ENCODE measurements at places on chromosomes 5 and 9.

DNA sequence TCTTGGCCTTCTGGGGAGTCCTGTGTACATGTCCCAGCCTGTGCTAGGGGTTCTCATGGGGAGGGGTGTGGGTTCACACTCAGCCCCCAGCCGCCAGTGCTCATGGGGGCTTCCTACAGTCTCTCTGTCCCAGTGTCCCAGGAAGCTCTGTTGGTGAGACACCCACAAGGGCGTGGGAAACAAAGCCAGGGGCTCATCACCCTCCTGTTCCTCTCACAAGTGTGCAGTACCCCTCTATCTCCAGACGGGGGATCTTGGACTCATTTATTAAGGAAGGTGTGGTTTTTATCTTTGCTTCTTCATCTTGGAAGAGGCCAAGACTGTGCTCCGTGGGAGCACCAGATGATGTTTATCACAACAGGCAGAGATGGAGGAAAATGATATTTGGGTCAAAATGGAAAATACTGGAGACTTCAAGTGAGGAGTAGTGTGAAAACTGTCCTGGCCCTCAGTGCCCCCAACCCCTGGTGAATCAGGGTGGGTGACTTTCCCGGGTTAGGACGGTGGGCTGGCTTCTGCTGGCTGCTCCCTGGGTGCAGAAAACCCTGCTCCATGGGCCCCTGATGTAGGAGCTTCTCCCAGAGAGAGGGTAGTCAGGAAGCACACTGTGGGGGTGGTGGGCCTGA, 15.2 kb downstream of the TMEM171 start:
- no peak for DNase-seq

DNA sequence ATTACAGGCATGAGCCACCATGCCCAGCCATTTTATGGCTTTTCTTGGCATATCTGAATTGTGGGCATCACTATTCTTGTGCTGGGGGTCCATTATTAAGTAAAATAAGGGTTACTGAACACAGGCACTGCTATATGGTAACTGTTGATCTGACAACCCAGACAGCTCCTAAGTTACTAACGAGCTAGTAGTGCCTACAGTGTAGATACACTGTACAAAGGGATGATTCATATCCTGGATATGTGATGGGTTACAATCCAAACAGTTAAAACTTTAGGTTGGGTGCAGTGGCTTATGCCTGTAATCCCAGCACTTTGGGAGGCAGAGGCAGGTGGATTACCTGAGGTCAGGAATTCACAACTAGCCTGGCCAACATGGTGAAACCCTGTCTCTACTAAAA, 4.3 kb downstream of the CD14 start:
- DNase-seq: no peak

DNA sequence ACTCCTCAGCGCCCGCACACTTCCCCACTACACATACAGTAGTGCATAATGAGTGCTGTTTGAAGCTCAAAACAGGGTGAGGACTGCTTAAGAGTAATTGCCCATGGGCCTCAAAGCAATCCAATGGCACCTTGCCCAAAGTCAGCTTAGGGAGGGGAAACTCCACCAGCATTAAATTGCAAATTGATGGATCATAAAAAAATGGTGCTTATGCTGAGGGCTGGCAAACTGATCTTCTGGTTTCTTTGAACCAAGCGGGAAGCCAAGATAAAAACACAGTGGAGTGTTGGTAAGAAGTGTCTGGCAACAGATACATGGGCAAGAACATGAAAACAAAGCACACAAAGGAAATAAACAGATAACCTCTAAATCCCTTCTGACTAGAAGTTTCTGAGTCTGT, 28.0 kb downstream of the TLE1 start:
- no peak for DNase-seq

GRCh38 chr9:20197976-20198685, 409.3 kb upstream of the SLC24A2 start:
- no peak for DNase-seq

DNA sequence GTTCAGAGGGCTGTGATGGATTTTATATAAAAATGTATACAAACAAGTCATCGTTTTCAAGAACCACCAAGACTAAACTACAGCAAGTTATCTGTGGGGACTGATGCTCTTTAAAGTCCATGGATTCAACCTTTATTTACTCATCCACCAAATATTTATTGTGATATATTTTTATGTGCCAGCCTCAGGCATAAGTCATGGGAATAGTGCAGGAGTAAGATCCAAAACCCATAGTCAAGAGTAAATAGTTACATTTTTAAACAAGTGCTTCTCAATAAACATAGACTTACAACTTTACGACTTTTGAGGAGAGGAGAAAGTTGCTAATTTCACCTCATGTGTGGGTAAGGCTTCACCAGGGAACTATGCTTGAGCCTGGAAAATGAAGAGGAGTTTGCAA, 24.6 kb downstream of the MACIR start:
- DNase-seq: no peak

- DNase-seq: no peak
Observed at GRCh38 chr9:74125941-74126340, 371.2 kb upstream of the RORB start.

- no peak for DNase-seq
Observed at GRCh38 chr5:151405334-151406160, 41.9 kb upstream of the SLC36A1 start.

GRCh38 chr9:115629879-115630840, 512.2 kb upstream of the TNC start:
- no peak for DNase-seq

GRCh38 chr9:113887436-113887835, 11.3 kb downstream of the ZNF618 start:
- no peak for DNase-seq

- no peak for DNase-seq
Observed at GRCh38 chr5:115132465-115132864, 37.2 kb downstream of the TRIM36 start.

- DNase-seq: no peak
Observed at GRCh38 chr5:132658381-132659302, 669 bp downstream of the IL13 start.

- no peak for DNase-seq
Observed at GRCh38 chr5:86376214-86376613, 241.5 kb upstream of the COX7C start.

DNA sequence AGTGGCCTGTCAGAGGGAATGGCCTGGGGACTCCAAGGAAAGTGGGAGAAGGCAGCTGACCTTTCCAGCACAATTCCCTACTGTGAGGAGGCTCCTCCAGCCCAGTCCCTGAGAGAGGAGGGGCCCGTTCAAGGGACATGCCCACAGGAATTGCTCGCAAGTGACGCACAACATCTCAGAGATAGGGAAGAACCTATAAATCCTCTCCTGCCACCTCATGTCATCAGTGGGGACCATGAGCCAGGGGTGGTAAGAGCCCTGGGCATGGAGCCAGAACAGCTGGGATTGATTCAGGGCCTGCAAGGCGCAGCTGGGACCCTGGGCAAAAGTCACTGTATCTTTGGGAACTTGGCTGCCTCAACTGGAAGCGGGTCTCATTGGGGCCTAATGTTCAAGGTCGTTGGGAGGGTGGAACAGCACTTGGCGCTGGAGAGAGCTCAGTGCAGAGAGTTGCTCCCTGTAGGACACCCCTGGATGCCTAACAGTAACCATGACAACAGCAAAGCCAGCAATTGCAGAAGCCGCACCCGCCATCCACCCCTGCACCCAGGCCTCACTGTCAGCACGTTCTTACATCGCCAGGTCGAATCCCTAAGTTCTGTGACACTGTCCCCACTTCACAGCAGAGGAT, 41.3 kb upstream of the ORM1 start:
- DNase-seq: no peak

DNA sequence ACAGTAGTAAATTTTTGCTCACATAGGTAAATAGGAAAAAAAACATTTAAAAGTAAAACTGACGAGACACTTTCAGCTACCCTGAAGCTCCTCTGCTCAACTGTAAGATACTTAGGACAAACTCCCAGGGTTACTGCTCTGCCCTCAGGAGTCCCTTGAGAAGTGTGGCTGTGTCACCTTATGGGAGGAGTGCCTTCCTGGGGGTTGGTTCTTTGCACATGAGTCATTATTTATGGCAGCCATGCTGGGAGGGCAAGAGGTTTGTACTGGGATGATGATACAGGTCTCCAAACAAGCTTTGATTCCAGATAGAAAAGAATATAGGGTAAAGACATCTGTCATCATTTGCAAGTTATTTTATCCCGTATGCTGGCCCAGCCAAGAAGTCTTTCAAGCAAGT, 45.9 kb downstream of the TTC1 start:
- DNase-seq: no peak

DNA sequence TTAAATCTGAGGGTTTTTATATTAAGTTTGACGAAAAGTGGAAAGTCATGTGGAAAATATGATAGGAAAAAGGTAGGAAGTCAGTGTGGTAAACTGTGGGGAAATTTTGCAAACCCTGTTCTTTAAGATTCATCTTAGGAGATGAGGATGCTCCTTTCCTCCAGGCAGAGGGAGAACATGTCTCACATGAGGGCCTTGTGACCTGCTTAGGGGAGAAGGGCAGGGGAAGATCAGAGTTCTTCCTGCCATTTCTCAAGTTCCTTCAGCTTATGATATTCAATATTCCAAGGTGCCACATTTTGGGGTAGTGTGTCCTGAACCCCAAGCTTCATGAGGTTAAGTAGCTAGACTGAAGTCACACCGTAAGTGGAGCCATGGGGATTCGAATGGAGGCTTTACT, 53.7 kb downstream of the MAPKAP1 start:
- no peak for DNase-seq

DNA sequence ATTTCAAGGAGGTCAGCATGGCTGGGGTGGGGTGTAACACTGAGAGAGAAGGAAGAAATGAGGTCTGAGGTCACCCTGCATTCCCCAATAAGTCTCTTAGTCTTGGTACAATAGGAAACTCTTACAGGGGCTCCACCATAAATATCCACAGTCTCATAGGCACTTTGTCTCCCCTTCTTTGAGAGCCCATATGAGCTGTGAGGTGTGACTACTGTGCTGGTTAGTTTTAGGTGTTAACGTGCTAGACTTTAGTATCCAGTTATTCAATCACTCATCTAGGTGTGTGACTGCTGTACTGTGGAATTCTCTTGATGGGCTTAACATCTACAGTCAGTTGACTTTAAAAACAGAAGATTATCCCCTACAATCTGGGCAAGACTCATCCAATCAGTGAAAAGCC, 378.1 kb upstream of the RFX3 start:
- no peak for DNase-seq

DNA sequence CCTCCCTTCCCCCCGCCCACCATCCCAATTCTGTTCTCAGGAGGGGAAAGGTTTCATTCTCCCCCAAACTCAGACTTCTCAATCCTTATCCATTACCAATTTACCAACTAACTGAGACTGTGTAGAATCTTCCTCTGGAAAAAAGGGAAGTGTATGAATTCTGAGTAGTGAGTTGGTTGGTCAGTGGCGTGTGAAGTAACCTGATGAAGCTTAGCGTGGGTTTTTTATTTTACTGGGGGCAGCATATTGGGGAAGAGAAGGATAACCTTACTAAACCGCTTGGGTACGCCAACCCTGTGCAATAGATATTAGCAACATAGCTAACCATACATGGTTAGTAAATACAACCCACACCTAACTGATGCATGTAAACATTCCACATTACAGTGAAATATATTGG, 1.1 kb upstream of the DNAJC21 start:
- no peak for DNase-seq

DNA sequence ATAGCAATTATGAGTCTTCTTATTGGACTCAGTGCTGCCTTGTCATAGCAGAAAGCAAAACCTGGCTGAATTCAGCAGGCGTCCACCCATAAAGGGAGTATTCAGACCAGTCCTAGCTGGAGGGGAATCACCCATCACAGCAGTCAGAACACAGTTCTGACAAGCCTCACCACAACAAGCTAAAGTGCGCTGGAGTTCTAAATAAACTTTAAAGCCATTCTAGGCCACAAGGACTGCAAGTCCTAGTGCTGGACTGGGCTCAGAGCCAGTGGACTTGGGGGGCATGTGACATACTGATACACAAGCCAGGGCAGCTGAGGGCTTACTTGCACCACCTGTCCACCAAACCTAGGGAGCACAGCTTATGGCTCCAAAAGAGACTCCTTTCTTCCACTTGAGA, 115.3 kb upstream of the PCSK5 start:
- no peak for DNase-seq

DNA sequence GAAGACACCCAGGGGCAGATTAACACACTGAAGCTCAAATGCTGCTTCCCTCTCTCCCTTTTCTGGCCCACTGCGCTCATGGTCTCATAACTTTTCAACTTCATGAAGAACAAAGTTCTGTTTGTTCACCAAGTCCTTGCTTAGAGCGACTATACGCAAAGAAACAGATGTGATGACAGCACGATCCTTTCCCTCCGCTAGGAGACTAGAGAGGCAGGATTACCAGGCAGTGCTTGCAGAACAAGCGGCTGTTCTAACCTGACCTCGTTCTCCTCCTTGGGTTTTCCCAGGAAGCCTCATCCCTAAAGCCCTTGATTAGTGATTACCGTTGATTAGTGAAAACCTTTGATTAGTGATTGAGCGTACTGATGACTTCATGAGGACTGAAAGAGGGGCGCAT, 649.9 kb downstream of the IRX1 start:
- no peak for DNase-seq

- no peak for DNase-seq
Observed at GRCh38 chr9:88947581-88948573, 43.4 kb upstream of the S1PR3 start.

- no peak for DNase-seq
Observed at GRCh38 chr5:141695627-141696215, 13.7 kb upstream of the ARAP3 start.

- DNase-seq: no peak
Observed at GRCh38 chr9:37034938-37035647, 1.0 kb upstream of the PAX5 start.

DNA sequence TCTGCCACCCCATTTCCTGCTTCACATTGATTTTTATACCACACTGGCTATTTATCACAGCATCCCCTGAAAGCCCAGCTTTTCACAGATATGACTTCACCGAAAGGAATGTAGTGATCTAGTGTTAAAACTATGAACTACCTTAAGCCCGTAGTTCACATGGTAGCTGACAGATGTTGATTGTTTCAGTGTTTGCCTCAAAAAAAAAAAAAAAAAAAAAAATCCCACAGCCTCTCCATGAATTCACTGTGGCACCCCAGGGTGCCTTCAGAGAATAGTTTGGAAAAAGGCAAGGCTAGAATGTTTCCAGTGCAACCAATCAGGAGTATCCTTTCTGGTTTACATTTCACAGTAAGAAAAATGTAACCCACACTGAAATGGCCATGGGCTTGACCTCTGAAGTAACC, 37.1 kb downstream of the GLIS3 start:
- DNase-seq: no peak

GRCh38 chr9:130536701-130537107, 42.7 kb upstream of the FUBP3 start:
- DNase-seq: no peak

Measured in activated T-cell treated with anti-CD3 and anti-CD28 coated beads for 4 hours (primary cell).